ENCODE measurements at places on chromosomes 6 and 20.

- no peak for DNase-seq
Measured at GRCh38 chr6:131875647-131876046, 67.8 kb downstream of the ENPP1 start.

DNA sequence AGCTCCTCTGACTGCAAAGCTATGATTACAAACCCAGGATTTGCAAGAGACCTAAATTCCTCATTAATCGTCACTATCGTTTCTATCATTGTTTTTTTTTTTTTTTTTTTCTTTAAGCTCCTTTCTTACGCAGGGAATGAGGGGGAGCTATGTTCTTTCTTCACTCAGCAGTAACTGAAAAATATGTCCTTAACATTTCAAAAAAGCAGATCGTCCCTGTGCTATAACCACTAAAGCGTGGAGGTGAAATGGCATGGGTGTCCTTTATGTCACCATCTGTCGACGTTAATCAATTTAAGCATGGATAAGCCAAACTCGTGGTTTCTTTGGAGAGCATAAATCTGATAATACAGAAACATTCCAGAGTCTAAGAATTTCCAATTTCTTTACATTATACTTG lies 67.9 kb upstream of the TRAF3IP2 start:
- no peak for DNase-seq

- DNase-seq: peak; percentile 11
Measured at GRCh38 chr20:23050847-23051627, 1.6 kb upstream of the THBD start.

DNA sequence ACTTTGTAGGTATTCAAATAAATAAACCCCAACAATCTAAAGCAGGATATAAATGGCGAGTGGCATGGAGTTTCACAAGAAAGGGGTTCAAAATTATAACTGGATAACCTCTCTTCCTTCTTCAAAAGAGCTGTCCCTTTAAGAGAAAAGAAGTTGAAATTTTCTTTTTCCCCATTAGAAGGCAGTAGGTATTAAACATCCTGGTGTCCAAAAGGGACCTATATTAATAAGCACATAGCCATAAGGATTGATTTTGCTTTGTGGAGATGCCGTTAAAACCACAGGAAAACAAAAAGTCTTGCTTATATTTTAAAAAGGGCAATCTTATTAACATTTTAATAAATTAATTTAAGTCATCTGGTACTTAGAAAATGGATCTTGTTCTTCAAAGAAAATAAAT lies 76.5 kb downstream of the LYRM4 start:
- DNase-seq: no peak

GRCh38 chr20:44494681-44495080 lies 19.0 kb downstream of the TTPAL start:
- DNase-seq: no peak

GRCh38 chr6:39173270-39173669 lies 56.0 kb downstream of the KCNK5 start:
- no peak for DNase-seq

DNA sequence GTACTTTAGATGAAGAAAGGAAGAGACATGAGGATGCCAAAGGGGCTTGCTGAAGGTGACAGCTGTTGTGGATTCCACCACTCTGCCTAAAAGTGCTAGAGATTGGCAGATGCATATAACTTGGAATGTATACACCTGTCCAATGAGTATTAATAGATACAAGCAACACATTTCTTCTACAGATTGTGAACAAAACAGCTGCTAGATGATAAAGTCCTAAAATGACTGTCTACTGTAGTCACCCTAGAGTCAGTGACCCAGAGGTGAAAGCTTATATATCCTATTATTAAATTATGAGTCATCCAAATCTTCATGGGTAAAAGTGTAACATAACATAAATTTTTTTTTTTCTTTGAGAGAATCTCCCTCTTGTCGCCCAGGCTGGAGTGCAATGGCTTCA lies 5.2 kb downstream of the RNF217 start:
- DNase-seq: no peak

DNA sequence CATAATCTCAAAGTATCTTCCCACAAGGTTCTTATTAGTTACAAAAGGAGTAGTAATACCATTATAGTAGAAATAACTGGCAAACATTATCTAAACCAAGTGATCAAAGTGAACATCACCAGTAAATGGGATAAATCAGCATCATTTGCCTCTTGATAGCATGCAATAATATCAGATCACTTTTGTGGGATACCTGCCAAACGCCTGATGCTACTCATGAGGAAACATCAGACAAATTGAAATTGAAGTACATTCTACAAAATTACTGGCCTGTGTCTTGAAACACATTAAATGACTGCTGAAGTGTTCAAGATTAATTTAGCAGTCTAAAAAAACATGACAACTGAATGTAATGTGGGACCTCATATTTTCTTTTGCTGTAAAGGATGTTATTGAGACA lies 208.1 kb downstream of the TINAG start:
- no peak for DNase-seq

DNA sequence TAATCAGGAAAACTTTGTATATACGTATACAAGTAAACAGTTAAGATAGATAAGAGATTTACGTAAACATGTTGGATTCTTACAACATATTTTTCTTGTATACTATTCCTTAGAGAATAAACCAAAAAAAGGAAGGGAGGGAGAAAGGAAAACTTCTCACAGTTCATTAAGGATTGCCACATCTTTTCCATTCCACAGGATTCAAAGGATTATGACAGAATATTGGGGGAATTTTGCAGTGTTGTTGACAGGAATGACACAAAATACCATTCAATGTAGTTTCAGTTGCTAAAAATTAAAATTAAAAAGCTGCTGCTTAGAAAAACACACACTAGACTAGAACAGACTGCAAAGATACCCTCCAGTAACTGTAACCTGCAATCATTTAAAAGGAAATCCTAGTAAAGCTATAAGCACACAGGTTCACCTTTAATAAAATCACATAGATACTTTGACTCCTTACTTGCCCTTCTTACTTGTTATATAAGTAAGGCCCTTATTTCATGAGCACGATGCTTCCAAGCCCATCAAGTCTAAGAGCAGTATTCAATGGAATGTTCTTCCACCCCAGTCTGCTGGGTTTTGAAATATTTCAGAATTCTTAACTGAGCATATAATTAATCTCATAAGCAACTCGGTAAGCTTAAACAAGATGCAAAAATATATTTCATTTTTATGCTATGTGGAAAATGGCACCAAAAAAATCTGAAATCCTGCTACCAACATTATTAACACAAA lies 107.8 kb downstream of the SMLR1 start:
- no peak for DNase-seq

GRCh38 chr6:23340271-23340670 lies 770.9 kb downstream of the HDGFL1 start:
- DNase-seq: no peak

DNA sequence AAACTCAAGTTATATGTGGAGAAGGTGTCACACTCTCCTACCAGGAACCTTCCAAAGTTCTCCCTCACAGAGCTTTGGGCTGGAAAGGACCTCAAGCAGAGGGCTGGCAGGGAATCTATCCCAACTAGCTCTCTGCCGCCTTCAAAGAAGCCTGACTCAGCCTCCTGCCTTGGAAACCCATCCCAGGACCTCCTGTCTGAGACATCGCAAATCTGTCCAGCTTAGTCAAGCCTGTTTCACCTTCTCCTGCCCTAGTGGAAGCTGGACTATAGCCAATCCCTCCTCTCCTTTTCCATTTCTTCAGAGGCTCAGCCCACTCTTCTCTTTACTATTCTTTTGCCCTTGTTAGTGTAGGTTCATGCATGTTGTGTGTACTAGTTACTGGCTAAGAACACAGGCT lies 48.2 kb upstream of the FOXP4 start:
- no peak for DNase-seq

DNA sequence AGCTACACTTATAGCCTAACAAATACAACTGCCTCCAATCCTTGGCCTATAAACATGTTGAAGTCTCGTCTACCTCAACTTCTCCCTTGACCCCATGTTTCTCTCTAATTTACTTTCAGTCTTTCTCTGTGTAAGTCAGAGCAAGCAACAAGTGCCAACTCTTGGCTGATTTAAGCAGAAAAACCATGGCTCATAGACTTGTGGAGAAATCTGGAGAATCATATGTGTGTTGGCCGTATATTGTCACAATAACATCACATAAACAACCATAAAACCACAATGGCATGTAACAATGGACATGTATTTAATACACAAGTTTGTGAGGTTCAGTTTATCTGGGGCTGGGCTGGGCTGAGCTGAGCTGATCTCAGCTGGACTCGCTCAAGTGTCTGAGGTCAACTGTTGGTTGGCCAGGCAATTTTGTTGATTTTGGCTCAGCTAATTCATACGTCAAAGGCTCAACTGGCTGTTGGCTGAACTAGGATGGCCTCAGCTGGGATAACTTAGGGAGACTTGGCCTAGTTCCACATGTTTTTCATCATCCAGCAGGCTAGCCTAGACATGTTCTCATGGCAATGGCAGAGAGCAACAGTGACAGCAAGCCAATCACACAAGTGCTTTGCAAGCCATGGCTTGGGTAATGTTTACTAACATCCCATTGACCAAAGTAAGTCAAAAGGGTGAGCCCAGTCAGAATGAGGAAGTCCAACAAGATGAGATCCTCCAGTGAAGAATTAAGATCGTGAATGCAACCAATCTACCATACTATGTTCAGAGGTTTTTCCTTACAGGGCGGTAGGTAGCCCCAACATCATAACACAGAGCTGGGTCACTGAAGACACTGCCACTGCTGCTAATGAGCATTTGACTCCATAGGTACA lies 12.9 kb upstream of the TBC1D22B start:
- DNase-seq: no peak

GRCh38 chr6:75484535-75484934 lies 9.1 kb downstream of the FILIP1 start:
- DNase-seq: no peak

GRCh38 chr6:42294759-42295158 lies 77.1 kb upstream of the MRPS10 start:
- peak; percentile 15 for DNase-seq

GRCh38 chr20:43662943-43663655 lies 3.8 kb upstream of the MYBL2 start:
- DNase-seq: no peak

DNA sequence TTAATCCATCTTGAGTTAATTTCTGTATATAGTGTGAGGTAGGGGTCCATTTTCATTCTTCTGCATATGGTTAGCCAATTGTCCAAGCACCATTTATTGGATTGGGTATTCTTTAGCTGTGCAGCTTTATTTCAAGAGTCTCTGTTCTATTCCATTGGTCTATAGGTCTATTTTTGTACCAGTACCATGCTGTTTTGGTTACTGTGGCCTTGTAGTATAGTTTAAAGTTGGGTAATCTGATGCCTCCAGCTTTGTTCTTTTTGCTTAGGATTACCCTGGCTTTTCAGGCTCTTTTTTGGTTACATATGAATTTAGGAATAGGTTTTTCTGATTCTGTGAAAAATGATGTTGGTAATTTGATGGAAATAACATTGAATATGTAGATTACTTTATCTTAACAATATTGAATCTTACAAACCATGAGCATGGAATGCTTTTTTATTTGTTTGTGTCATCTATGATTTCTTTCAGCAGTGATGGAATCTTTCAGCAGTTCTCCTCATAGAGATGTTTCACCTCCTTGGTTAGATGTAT lies 47.0 kb downstream of the TNFAIP3 start:
- DNase-seq: no peak

DNA sequence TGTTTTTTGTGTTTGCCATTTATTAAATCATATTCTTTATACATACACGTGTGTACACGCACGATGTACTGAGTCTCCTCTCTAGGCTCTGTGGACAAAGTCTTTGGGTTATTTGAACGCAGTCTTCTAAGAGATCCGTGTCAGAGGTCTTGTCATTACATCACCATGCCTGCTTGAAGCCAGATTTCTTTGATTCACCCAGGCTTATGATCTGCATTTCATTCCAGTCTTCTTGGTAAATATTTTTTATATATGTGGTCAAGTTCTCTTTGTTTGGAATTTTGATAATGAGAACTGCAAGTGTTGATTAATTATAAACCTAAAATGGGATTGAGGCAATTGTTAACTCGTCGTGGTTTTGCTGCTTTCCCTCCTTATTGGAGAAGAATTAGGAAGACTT lies 34.6 kb downstream of the KCNS1 start:
- no peak for DNase-seq

DNA sequence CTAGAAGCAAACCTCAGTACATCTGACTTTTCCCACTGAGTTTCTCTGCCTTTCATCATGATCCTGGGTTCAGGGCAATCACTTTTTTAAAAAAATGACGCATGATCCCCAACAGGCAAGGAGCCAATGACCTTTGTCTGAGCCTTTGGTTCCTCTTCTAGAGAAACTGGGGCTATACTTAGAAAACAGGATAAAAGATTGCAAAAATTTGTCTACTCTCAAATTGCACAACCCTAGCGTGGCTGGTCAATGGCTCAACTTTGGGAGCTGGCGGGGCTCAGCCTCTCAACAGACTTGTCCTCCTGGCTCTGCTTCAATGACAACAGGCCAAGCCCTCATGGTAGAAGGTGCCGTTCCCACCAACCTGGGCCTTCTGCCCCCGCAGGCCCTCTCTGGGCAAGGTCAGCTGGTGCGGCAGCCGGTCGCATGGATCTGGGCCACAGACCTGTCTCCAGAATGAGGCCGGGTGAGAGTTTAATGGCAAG lies 48.7 kb downstream of the PDYN start:
- no peak for DNase-seq

DNA sequence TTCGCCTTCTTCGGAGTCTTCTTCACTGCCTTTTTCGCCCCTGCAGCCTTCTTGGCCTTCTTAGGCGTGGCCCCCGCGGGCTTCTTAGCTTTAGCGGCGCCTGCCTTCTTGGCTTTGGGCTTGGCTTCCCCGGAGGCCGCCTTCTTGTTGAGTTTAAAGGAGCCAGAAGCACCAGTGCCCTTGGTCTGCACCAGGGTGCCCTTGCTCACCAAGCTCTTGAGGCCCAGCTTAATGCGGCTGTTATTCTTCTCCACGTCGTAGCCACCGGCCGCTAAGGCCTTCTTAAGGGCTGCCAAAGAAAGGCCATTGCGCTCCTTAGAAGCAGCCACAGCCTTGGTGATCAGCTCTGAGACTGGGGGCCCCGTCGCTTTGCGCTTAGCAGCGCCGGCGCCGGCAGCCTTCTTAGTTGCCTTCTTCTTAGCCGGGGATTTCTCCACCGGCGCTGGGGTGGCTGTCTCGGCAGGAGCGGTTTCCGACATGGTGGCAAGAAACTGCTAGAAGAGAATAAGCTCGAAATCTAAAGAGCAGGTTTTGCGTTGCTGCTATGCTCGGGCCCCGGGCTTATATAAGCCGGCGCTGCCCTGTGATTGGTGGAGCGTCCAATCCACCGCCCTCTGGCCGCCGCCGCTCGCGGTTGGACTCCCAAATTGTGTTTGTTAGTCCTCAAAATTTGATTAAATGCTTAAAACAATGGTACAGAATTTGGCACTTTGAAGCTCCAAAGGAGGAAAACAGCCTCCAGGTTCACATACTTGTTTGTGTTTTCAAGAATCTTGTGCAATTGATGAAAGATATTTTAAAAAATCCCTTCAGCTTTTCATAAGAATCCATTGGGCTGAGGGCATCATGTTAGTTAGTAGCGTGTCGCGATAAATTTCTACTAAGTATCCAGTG lies 44.9 kb downstream of the OR2B2 start:
- peak; percentile 81 for DNase-seq

DNA sequence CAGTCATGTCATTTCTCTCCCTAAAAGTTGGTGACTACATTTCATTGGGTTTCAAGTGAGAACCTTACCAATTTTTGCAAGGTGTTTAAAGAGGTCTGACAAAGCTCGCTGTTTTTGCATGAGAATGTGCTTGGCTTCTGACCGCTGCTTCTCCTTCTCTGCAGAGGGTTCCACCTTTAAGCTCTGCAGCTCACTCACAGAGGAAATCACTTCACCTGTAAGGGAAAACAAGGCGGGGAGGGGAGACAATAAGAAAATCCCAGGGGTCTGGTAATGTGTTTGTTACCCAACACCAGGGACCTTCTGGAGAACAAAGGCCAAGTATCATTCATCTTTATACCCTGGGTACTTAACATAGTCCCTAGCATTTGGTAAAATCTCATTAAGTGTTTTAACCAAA lies 40.0 kb upstream of the LYRM2 start:
- DNase-seq: no peak

Data from CD4-positive, alpha-beta T cell treated with Interleukin-6 for 4 hours (primary cell).